ENCODE measurements at places on chromosomes 4 and X. TPM values are rescaled to one million over a fixed set of nuclear protein-coding genes. Genes with fewer than 3 reads are reported as not detected.

The SYTL4 gene
- 3.8 TPM for polyA plus RNA-seq

The NAP1L3 gene
- 2.3 TPM for polyA plus RNA-seq

The CCDC110 gene
- 0.58 TPM for polyA plus RNA-seq

The GCNA gene
- 1.5 TPM for polyA plus RNA-seq

The GLRB gene
- polyA plus RNA-seq = not detected

The TENM3 gene
- 0.45 TPM for polyA plus RNA-seq

The SPATA4 gene
- not detected for polyA plus RNA-seq

The SSX1 gene
- polyA plus RNA-seq = not detected

The PNPLA4 gene
- polyA plus RNA-seq = 17.7 TPM

The POLN gene
- 0.98 TPM for polyA plus RNA-seq

The HSD17B11 gene
- polyA plus RNA-seq = 196 TPM

The ALB gene
- not detected for polyA plus RNA-seq

The IGSF1 gene
- not detected for polyA plus RNA-seq

The TMEM154 gene
- 3.8 TPM for polyA plus RNA-seq
